ENCODE measurements at places on chromosomes 6 and 20. TPM values are rescaled to one million over a fixed set of nuclear protein-coding genes. Genes with fewer than 3 reads are reported as not detected.

RIMS4 gene
- 3.5 TPM for total RNA-seq

MEP1A gene
- 0.41 TPM for total RNA-seq

UNC93A gene
- not detected for total RNA-seq

SNPH gene
- 3.8 TPM for total RNA-seq

DNA sequence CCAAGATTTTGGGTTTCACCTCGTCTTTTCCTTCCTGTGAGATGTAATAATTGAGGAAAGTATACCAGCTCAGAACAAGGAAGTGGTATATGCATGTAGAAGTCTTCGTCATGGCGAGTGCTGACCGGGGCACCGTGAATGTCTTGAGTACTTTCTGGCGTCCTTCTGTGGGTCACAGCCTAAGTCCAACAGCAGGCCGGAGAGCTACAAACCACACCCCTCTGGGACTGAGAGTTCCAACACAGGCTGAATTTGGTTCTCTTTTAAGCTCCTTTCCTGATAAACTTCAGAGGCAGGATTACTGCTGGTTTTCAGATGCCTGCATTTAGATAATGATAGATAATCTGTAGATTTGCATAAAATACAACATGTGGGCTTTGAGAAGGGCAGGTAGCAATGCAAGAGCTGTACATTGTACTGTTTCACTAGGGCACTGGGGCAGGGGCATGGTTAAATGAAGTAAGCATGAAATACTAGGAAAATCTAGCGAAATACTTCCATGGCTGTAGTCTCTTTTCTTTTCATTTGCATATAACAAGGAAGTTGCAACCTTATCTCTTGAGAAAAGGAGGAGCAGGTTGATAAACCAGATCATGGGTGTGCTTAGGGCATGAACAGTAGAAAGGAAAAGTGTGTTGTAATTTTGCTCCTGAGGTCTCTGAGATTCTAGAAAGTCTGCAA, at the start of gene ADTRP:
TSS of gene ADTRP (minus strand) at position 156 of the 681 bp plus-strand sequence. CDS start at position 112, 44 bp downstream.
- peak; percentile 69 for DNase-seq

MCM3 gene
- total RNA-seq = 25.6 TPM

DNA sequence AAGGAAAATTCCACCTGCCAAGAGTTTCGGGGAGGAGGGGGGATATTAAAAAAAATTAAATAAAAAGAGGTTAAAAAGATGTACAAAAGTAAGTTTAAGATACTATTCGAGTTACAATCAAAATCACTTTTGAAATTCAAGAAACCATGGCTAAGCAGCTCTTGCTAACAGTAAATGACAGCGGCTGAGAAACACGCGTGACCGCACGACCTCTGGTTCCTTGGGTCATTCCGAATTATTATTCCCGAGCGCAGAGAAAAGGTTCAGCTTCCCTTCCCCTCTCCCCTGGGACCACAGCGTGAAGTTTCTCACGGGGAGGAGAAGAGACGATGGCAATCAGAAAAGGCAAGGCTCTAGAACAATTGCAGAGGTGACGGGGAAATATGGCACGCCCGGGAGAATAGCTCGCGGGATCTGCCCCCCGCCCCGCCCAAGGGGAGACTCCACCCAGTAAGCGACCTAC, 496 bp downstream of the TMEM242 start:
- DNase-seq = no peak

DNA sequence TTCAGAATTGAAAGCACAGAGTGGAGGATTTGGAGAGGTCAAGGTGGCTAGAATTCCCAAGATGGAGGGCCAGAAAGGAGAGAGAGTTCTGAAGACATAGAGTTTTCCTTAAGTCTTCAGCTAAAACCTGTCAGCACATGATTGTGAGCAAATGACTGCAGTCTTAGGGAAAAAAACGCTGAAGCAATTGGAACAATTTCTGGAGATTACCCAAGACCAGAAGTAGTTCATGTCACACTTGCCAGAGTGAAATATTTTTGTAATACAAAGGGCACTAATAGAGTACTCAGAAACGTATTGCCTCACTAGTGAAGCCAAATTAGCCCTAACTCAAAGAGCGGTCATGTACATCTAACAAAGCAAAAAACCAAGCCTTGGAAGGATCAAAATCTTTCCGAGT, 541.3 kb upstream of the MARCKS start:
- no peak for DNase-seq

GRCh38 chr6:26472549-26473290, 15.0 kb downstream of the BTN2A1 start:
- no peak for DNase-seq

LY6G6C gene
- total RNA-seq = not detected

GRCh38 chr6:106927531-106928398, 46.8 kb downstream of the CD24 start:
- DNase-seq = no peak

GRCh38 chr20:49179368-49180277, 8.5 kb downstream of the STAU1 start:
- DNase-seq = no peak

SAMD10 gene
- total RNA-seq = 3.6 TPM

- no peak for DNase-seq
Measured at GRCh38 chr6:1574083-1574761, 35.5 kb upstream of the FOXC1 start.

DNA sequence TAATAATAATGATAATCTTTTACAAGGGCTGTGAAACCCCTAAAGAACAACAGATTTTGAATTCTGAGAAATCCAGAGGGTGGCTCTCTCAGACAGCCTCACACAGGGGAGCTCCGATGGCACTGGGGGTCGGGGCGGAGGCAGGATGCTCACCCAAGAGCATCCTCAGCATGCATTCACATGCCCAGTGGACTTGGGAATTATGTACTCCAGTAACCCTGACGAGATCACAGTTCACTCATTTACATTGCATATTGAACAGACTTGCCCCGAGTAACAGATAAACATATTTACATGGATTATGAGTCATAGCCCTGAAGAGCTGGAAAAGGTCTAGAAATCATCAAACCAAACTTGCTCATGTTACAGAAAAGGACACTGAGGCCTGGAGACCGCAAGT, 482.7 kb upstream of the JARID2 start:
- no peak for DNase-seq

DNA sequence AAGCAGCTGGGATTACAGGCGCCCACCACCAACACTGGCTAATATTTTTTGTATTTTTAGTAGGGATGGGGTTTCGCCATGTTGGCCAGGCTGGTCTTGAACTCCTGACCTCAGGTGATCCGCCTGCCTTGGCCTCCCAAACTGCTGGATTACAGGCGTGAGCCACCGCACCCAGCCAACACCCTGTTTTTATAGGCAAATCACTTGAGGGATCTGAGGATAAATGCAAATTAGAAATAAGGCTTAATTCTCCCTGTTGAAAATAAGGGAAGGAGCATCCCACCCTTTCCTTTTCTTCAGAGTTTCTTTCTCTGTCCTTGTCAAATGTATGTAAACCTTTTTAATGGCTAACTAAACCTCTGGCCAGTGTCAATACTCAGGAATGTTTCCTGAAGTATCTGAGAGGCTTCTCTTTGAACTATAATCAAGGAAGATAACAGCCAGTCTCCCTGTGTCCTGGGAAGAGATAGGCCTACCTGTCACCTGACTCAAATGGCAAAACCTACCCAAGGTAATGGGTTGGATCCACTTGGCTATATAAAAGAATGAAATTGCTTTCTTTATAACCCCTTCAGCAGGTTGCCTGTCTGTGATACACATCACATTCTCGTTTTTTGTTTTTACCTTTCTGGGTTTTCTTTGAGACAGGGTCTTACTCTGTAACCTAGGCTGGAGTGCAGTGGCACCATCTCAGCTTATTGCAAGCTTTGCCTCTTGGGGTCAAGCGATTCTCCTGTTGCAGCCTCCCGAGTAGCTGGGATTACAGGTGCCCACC, 64.5 kb upstream of the TNFAIP3 start:
- no peak for DNase-seq

C20orf202 gene
- 2.1 TPM for total RNA-seq

DNA sequence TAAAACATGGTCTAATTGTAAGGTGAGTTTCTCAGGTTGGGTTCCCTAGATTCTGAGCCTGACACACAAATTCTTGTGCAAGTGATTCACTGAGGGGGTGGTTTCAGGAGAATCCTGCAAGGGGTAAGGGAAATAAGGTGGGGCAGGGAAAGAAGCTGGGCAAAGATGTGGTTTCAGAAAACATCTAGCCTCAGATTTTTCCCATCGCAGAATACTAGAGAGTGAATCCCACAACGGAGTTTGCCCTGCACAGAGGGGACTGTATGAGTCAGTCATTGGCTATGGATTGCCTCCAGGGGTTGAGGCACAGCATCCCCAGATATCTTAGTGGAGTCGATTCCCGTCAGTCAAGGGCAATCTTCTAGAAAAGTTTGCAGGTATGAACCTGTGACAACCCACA, 65.2 kb downstream of the PRL start:
- no peak for DNase-seq

- DNase-seq = peak; percentile 89
Measured at GRCh38 chr6:93419304-93420162, at the start of gene EPHA7. EPHA7 (minus strand) TSS chr6:93419559; CDS start chr6:93419341, 218 bp downstream.

GRCh38 chr6:96394727-96395126, 126.9 kb upstream of the UFL1 start:
- no peak for DNase-seq

GRCh38 chr6:149212206-149212605, 105.3 kb upstream of the TAB2 start:
- DNase-seq = no peak

JPH2 gene
- 4.6 TPM for total RNA-seq

All from lower lobe of right lung (tissue), 2 donors.